AG09309 (cell line): ENCODE measurements at places on chromosomes 2 and 18.

GRCh38 chr2:127649684-127650040, 3.7 kb downstream of the GPR17 start:
- peak; percentile 39 for DNase-seq

- DNase-seq = no peak
Observed at GRCh38 chr2:9021563-9022211, 18.2 kb upstream of the MBOAT2 start.

- DNase-seq = no peak
Observed at GRCh38 chr2:172242961-172243360, 140.3 kb upstream of the DLX2 start.

DNA sequence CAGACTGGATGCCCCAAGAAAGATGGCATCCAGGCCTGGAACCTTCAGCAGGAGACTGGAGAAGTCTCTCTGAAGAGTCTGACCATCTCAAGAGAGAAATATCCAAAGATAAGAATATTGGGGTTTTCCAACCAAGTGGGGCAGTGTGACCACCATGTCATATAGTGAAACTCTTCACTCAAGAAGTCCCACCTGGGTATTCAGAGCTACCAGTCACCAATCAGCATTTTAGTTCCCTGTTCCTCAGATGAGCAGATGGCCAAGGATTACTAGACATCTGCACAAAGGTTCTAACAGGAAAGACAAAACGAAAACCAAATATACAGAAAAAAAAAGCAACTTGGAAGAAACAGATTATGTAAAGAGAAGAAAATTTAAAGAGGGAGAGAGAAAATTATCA, 38.5 kb upstream of the CXCR4 start:
- no peak for DNase-seq

DNA sequence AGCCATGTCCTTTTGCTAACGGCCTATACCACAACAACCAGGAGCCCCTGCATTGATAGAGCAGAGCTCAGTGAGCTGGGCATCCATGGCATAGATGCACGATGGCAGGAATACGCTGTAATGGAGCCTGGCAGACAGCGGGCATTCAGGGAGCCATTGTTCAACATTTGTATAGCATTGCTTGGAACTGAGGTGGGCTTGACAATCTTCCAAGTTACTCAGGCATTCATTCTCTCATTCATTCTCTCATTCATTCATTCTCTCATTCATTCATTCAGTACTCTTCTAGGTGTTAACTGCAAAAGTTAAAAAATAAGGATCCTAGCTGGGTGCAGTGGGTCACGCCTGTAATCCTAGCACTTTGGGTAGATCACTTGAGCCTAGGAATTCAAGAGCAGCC, 62.7 kb downstream of the MYOM1 start:
- DNase-seq = no peak

- no peak for DNase-seq
Observed at GRCh38 chr2:226862623-226863022, 26.8 kb downstream of the RHBDD1 start.

GRCh38 chr2:65504814-65505697, 72.7 kb upstream of the SPRED2 start:
- no peak for DNase-seq

DNA sequence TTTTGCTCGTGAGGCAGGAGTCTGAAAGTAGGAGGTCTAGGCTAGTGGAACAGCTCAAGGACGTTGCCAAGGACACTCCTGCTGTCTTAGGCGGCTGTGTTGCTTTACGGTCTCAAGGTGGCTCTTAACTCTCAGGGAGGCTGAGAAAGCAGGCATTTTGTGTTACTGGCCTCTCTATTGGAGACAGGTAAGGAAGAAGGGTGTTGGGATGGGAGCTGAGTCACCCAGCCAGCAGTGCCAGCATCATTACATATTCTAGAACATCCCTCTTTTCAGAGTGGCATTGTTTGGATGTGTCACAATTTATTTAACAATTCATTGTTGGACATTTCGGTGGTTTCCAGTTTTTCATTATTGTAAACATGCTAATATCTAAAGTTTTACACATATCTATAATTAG, 30.8 kb upstream of the TMEM214 start:
- DNase-seq = no peak

GRCh38 chr2:46183426-46183825, 113.8 kb upstream of the EPAS1 start:
- DNase-seq = no peak

- DNase-seq = no peak
Observed at GRCh38 chr2:100718065-100718629, 101.8 kb upstream of the NPAS2 start.

DNA sequence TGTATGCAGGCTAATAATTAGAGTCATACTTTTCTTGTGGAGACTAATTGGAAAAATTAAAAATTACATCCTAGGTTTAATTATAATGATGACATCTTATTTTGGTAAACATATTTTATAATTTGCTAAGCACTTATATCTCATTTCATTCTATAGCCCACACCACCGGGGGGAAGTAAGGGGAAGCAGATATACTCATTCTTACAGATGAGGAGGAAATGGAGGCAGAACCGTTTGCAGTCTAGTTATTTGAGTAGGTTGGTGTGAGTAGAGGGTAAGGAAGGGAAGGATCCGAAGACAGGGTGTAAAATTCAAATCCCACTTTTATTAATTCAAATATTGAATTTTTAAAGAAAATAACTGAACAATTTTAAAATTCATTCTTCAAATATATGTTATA, 3.7 kb downstream of the ITGAV start:
- DNase-seq = no peak

GRCh38 chr2:138275881-138276280, 225.7 kb upstream of the SPOPL start:
- no peak for DNase-seq

DNA sequence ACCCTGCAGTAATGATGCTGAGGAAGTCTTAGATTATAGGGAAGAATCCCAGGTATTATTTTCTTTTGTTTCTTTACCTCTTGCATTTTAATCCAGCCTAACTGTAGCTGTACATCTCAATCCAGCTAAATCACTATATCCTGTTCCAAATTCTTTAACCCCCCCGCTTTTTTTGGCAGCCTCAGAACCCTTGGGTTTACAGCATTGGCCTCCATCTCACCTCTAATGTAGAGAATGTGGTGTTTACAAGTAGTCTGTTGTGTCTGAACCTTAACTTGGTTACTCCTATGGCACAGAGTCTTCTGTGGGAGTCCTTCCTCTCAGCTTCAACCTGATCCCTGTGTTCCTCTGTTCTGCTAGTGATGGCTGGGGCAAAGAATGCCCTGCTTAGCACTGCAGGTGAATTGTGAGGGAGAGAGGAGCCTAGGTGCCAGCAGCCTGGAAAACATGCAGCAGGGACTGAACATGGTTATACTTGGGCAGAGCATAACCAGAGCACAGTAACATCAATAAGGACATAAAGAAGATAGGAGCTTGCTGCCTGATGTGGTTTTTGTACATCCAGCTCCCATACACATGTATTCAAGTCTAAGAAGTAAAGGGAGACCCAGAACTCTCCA, 130.2 kb downstream of the FAM124B start:
- DNase-seq = no peak

DNA sequence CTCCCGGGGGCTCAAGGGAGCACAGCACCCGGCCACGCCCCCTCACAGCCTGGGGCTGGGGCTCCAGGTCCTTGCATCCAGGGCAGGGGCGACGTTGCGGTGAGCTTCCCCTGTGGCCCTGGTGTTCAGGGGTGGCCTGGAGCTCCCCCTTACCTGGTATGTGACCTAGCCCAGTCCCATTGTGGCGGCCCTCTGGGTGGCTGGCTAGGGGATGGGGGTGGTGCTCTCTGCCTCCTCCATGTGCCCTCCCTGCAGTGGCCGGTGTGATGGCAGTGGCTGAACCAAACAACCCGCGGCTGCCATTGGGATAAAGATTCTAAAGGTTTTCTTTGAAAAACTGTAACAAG, 288.3 kb downstream of the RDH14 start:
- DNase-seq = no peak
